Tracheal epithelial cell (primary cell): ENCODE measurements at places on chromosomes 13 and 19. TPM values are rescaled to one million over a fixed set of nuclear protein-coding genes. Genes with fewer than 3 reads are reported as not detected.

The ERICH6B gene
- not detected in 2 replicates for total RNA-seq

The ZNF492 gene
- total RNA-seq = 0.24 TPM in 1 of 2 replicates, not detected in the other

The LRRC25 gene
- not detected in 2 replicates for total RNA-seq

The MBD3L3 gene
- total RNA-seq = not detected in 2 replicates

The C13orf42 gene
- total RNA-seq = not detected in 2 replicates

The CEACAM6 gene
- 0.96 and 17.5 TPM in 2 replicates for total RNA-seq

The MEX3D gene
- total RNA-seq = 81.6 and 161 TPM in 2 replicates

The PTOV1 gene
- 24.7 and 38.1 TPM in 2 replicates for total RNA-seq

The ATP4B gene
- total RNA-seq = not detected in 2 replicates

The CYP2F1 gene
- total RNA-seq = not detected in 2 replicates

The ANKRD10 gene
- total RNA-seq = 32.3 and 39.9 TPM in 2 replicates

The NACC1 gene
- 37.1 and 43.1 TPM in 2 replicates for total RNA-seq

The MISP3 gene
- 0.64 and 0.72 TPM in 2 replicates for total RNA-seq

The CEACAM21 gene
- total RNA-seq = not detected in 2 replicates

The PCDH9 gene
- under 0.01 and 0.24 TPM in 2 replicates for total RNA-seq

The PPP1R15A gene
- 59.9 and 106 TPM in 2 replicates for total RNA-seq
